Activated B cell treated with CpG ODN at 0.5 μM for 24 hours (primary cell): ENCODE measurements at places on chromosomes 12 and 14.

- no peak for DNase-seq
Measured at GRCh38 chr14:66493750-66494149, 7.6 kb downstream of the CCDC196 start.

GRCh38 chr12:80317307-80317706 is 126.7 kb upstream of the PTPRQ start:
- DNase-seq = no peak

DNA sequence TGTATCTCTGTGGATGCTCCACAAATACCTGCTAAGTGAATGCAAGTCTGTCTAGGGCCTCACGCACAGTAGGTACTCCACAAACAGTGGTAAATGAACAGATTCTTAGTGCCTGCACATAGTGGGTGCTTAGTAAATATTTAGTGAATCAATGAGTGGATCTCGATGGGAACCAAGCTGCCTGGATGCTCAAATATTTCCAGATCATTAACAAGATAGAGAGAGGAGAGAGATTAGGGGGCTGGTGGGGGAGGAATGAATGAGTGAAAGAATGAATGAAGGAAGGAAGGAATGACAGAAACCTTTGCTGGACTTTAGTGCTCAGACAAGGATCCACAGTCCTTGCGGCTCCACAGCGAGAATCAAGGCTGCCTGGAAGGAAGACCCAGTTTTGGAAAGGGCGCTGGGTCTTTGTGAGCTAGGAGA is 118.2 kb downstream of the SCARB1 start:
- DNase-seq = no peak

DNA sequence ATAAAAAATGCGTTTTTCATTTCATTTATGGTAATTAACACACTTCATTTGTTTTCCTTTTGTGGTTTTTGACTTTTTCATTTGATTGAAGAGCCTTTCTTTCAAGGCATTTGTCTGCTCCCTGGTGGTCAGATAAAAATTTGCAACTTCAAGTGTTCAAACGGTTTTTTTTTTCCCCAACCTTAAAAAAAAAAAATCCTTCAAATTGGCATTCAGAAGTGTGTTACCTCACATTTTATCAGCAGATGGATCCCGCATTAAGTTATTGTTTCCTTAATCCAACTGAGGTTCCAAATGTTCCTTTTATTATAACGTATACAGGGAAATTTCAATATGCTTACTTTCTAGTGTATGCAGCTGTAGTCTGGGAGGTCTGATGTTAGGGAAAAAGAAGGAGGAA is 47.2 kb downstream of the MYF5 start:
- DNase-seq = no peak

DNA sequence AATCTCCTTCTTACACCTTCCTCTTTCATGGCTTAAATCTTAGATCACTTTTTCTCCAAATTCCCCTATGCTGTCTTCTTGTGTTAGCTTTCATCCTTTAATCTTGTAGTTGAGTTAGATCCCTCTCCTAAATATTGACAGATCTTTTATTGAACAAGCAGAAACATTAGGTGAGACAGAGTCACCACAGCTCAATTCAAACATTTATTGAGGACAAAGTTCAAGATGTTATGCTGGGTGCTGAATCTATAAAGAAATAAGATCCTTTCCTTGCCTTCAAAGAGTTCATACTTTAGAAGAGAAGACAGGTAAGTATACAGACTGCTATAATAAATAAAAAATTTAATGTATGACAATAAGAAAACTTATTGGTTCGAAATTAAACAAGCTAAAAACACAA is 109.7 kb downstream of the TXNDC16 start:
- DNase-seq = no peak

DNA sequence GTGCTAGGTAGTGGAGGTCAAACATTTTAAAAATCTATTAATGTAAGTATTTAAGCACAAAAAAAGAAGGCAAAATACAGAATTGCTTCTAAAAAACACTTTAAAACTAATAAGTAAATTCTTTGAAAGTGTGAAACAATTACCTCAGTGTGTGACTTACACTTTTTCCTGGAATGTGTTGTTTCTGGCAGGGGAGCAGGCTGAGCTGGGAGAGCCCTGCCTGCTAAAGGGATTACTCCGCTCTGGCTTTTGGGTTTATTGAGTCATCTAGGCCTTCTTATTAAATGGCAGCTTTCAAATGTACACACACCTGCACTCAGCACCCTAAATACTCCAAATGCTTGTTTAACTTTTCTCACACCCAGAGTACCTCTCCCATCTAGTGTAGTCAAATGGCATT is 279.8 kb downstream of the AKAP6 start:
- no peak for DNase-seq

DNA sequence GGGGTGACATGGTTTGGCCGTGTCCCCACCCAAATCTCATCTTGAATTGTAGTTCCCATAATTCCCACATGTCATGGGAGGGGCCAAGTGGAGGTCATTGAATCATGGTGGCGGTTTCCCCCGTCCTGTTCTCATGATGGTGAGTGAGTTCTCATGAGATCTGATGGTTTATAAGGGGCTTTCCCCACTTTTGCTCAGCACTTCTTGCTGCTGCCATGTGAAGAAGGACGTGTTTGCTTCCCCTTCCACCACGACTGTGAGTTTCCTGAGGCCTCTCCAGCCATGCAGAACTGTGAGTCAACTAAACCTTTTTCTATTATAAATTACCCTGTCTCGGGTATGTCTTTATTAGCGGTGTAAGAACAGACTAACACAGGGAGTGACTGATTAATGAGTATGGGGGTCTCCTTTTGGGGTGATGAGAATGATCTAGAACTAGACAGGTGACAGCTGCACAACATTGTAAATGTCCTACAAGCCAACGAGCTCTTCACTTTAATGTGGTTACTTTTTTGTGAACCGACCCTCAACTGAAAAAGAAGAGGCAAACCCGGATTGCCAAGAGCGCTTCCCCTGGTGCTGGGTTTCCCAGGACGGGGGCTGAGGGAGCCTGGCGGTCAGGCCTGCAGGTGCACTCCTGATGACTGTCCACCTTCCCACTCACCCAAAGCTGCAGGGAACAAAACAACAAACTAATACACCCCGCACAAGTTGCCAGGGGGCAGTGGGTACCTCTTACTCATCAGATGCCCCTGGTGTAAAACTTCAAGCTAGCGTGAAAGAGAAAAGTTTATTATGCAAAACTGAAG is 90.1 kb downstream of the NCOR2 start:
- no peak for DNase-seq

- DNase-seq = no peak
Measured at GRCh38 chr12:89971880-89972279, 263.2 kb upstream of the ATP2B1 start.

GRCh38 chr12:93541578-93542225 is 30.8 kb upstream of the SOCS2 start:
- no peak for DNase-seq

GRCh38 chr12:102611995-102612394 is 131.6 kb upstream of the IGF1 start:
- DNase-seq = no peak

GRCh38 chr12:69925291-69925690 is 100.3 kb downstream of the MYRFL start:
- DNase-seq = no peak

DNA sequence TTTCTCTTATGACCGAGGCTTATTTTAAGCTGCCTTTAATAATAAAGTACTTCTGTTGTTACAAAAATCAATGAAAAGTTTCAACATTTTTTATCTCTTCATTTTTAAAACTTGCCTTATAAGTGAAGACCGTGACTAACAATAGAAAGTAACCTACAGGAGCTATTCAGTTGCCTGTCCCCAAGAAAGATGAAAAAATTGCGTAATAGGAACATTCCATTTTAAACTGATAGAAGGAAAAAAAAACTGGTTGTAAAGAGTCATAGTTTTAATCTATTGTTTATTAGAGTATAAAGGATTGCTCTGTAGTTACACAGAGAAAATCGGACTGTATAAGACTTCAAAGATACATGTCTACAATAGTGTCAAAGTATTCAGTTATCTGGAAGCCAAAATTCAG is 83.3 kb downstream of the DAAM1 start:
- DNase-seq = no peak

GRCh38 chr12:30973175-30973574 is 46.6 kb downstream of the TSPAN11 start:
- no peak for DNase-seq

DNA sequence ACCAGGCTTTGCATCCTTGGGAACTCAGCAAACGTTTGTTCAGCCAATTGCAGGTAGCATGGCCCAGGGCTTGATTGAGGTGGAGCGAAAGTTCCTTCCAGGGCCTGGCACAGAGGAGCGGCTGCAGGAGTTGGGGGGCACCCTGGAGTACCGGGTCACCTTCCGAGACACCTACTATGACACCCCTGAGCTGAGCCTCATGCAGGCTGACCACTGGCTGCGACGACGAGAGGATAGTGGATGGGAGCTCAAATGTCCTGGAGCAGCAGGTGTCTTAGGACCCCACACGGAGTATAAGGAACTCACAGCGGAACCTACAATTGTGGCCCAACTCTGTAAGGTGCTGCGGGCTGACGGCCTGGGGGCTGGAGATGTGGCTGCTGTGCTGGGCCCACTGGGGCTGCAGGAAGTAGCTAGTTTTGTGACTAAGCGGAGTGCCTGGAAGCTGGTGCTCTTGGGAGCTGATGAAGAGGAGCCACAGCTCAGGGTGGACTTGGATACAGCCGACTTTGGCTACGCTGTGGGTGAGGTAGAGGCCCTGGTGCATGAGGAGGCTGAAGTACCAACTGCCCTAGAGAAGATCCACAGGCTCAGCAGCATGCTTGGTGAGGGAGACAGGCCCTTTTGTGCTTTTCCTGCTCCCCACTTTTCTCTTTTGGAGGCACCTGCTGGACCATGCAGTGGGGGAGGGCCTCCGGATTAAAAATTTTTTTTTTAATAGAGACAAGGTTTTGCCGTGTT is 799 bp downstream of the THTPA start:
- no peak for DNase-seq

DNA sequence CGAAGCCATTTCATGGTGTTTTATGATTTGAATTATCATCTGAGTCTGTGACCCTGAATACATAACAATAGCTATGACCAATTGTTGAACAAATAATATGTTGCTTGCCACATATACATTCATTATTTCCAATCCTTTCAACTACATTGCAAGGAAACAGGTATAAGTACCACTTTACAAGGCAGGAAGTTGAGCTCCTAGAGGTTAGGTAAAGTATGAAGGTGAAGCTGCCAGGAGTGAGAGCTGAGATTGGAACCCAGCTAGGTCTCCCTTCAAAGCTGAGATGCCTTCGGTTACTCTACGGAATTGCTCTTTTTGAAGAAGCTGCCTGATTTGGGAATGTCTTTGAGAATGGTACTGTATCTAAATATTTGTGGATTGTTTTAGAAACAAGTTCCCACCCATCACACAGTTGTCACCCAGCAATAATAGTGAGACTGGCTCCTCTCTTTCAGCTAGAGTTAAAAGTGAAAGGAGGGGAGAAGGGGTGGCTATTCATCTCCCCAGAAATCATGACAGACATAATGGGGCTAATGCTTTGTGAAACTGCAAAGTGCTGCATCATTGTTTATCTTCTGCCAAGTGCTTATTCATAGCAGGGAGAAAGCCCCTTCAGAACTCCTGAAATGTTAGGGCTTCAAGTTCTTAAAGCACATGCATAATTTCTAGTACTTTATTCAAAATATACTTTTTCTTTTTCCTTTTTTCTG is 75.9 kb upstream of the AMIGO2 start:
- no peak for DNase-seq

DNA sequence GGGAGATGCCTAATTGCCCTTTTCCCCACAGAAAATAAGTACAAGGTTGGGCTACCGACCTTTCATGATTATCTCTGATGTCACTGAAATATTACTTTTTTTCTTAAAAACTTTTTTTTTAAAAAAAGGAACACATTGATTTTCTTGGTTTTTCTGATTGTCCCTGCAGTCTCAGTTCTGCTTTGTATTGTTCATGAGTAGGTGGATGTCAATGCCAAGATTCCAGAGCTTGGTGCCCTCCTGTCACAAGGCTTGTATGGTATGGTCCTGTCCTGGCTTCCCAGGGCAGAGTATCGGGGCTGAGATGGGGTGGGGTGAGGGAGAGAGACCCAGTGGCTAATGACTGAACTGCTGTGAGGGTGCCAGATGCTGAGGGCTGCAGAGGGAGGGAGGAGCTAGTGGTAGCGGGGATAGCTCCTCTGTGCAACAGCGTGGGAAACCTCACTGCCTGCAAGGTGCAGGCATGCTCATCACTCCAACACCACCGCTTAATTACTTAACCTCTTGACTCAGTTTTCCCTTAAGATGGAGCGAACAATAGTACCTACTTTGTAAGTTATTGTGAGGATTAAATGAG is 4.4 kb upstream of the CTDSP2 start:
- no peak for DNase-seq

DNA sequence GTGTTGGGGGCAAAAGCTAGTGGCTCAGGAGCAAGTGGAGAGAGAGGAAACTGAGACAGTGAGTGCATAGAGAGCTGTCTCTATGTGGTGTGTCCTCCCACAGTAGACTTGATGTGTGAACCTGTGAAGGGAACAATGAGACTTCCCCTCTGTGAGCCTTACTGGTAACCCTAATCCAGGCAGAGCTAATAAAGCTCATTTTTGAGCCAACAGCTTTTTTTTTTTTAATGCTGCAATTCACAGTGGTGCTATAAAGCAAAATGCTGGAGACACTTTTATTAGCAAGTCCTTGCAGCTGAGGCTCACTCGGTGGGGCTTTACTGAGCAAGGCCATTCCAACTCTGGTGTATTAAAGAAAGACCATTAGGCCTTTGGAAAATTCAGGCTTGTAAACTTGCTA is 26.9 kb downstream of the FBXW8 start:
- DNase-seq = no peak

DNA sequence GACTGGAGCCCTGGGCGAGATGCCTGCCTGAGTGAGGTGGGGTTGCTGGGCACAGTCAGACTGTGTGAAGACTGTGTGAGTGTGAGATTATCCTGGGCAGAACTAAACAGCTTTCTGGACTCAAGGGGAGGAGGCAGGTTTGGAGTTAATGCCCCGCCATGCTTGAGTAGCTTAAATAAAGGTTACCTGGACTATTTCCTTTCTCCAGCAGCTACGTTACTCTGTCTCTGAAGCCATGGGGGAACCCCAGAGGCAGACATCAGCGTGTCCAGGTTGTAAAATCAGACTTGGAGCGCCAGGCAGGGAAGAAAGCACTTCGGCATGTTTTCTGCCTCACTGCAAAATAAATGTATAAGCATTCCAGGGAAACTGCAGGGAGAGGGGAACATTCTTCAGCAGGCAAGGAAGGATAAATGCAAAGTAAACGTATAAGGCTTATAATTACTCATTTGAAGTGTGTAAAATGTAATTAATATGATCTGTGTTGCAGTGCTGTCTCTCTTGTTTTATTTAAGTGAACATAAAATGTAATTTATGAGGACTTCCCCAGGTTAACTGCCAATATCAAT is 129.7 kb downstream of the CHST11 start:
- DNase-seq = no peak
